Stimulated activated CD8-positive, alpha-beta memory T cell treated with anti-CD3 and anti-CD28 coated beads, Interleukin-4, amount 100 ng/mL, for 4 hours (primary cell): ENCODE measurements at places on chromosomes 11 and 22.
A peak's percentile ranks its signal among the peaks of the same experiment; 100 is the strongest.

DNA sequence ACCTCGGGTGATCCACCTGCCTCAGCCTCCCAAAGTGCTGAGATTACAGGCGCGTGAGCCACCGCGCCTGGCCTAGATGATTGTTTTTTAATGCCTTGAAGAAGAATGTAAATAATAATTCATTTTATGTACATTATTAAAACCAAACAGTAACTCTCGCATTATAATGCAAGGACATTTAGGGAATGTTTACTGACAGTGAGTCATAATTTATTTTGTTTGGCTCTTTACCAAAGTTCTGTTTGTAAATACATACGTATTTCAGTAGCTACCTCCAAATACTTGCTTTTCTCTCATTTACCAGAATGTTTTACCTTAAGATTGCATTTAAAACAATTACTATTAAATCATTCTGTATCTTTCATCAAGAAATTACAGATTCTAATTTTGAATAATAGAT lies 3.0 kb downstream of the RAB39A start:
- no peak for DNase-seq

GRCh38 chr11:37509506-37509905 lies 911.5 kb upstream of the RAG2 start:
- DNase-seq, result no peak

- DNase-seq, result no peak
Observed at GRCh38 chr11:61280883-61281580, 14.1 kb downstream of the VWCE start.

DNA sequence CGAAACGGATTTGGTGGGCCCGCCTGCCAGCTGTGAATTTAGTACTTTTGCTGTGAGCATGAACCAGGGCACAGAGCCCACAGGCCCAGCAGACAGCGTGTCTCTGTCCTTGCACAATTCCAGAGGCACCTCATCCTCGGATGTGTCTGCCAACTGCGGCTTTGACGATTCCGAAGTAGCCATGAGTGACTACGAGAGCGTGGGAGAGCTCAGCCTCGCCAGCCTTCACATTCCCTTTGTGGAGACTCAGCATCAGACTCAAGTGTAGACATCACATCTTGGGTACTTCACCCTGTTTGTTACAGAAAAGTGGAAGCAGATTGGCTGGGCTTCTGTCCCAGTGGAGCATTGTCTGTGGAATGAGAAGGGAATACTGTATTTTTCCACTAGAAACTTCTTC lies 78.6 kb upstream of the MTNR1B start:
- DNase-seq, result no peak

DNA sequence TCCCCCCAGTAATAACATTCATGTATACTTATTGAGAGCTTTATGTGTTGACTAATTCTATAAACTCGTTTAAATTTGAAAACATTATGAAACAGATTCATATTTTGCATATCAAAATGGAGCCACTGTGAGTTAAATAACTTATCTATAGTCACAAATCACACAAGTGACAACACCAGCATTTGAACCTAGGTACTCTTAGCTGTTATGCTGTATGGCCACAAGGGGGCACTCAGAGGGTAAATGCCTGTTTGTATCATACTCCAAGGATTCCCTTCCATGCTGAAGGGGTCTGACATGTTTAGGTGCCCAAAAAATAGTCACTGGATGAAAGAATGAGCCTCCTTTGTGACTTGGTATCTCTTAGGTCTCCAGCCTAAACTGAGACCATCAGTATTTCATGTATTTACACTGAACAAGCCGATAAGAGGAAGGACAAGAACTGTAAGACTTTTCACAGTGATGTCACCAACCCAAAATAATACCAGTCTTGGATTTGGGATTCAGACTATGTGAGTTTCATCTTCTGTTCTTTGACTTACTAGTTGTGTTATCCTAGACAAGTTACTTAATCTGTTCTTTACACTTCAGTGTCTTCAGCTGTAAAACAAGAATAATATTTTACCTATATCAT lies 12.2 kb upstream of the OR52D1 start:
- peak; percentile 8 for DNase-seq

- DNase-seq, result no peak
Observed at GRCh38 chr11:130513132-130513531, 64.7 kb downstream of the ADAMTS15 start.

DNA sequence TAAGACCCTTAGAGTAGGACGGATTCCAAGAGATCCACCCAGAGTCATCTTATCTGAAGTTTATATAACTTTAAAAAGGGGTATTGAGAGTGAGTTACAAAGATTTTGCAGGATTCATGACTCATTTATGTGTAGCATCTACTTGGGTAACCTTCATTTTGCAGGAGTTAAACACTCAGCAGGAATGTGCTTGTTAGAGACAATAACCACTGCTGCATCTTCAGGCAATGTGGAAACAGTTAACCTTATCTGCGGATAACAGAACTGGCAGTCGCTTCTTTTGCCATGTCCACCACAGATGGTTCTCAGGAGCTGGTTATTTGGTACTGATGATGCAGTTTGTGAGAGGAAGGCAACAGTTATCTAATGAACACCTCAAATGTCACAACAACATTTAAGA lies 417.9 kb upstream of the DDI1 start:
- DNase-seq, result no peak
